ENCODE measurements at places on chromosomes 5 and 9.

- H3K27ac ChIP-seq, result no peak overlapping the region
- no peak overlapping the region for H3K4me3 ChIP-seq
- H3K36me3 ChIP-seq, result no peaks in the 10 kb centered on the region
Measured at GRCh38 chr9:137174722-137175293, 3.0 kb upstream of the TMEM210 start.

DNA sequence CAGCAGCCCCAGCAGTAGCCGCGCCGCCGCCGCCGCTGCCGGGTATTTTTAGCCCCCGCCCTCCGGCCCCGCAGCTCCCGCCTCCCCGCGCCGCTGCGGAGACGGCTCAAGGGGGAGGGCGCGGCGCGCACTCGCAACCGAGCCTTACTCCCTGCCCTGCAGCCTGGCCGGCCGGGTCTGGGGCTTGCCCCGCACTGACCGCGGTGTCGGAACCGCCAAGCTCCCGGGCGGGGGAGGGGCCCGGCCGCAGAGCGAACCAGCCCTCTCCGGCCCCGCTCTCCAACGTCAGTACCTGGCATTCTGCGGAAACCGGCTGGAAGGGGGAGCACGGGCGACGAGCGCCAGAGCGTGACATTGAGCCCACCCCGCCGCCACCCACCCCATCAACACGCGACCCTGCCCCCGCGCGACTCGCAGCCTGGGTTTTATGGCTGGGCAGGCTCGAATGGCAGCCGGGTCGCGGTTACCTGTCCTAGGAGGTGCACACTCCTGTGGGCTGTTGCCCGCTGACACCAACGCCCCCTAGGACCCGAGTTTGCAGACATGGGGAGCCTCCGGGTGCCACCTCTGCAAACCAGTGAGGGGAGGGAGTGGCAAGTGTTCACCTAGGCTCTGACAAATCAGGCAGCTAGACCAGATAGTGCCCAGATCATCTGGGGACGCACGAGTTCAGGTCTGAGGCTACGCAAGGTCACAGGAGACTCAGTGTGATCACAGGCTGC is at the start of gene ACSL6:
Gene ACSL6, minus strand, starts transcription at position 37 of the 722 bp plus-strand sequence. CDS start 105 bp downstream, outside the sequence.
- no peaks in the 10 kb centered on the region for H3K36me3 ChIP-seq
- H3K4me3 ChIP-seq, result peak within 1 kb of the TSS; percentile 34
- H3K27ac ChIP-seq, result no peak within 1 kb of the TSS
- H3K4me1 ChIP-seq, result no peaks in the 10 kb centered on the region

- DNase-seq, result no peak
- peak overlapping the region; percentile 56 for H3K27ac ChIP-seq
- H3K27me3 ChIP-seq, result no peaks in the 10 kb centered on the region
- peaks cover 6% of the 10 kb centered on the region for H3K4me1 ChIP-seq
- H3K36me3 ChIP-seq, result no peaks in the 10 kb centered on the region
Measured at GRCh38 chr9:6551136-6551535, 94.4 kb downstream of the GLDC start.

DNA sequence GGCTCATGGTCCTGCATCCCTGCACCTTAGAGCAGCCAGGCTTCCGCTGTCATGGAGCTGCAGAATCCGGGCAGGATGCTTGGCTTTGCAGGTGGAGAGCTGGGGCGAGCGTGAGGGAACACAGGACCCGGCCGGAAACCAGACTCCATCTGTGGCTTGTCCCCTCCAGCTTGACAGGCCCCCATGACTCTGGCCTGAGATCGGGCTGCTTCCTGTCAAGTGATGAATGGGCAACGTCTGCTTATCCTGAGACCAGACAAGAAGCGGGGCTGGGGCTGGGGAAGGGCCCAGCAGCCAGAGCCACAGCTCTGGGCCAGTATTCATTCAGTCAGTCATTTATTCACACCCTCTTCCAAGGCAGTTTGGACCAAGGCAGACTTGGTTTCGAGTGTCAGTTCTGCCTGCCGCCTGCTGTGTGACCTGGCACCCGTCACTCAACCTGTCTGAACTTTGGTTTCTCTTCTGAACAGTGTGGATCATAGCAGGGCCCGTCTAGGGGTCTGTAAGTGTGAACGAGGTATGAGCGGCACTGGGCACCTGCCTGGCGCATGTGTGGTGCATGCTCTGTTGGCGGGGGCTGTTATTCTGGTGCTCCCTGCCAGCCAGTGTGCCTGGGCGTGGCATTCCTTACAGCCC is 37.5 kb downstream of the NEK6 start:
- peaks cover 11% of the 10 kb centered on the region for H3K36me3 ChIP-seq
- no peak overlapping the region for H3K4me3 ChIP-seq
- H3K27ac ChIP-seq, result peak overlapping the region; percentile 80

Data from RWPE2 (cell line).